ENCODE measurements at places on chromosomes 3 and 15.

GRCh38 chr15:39644136-39644535 lies 63.3 kb downstream of the THBS1 start:
- H3K4me1 ChIP-seq: peaks cover 33% of the 10 kb centered on the region
- no peak for DNase-seq
- H3K4me3 ChIP-seq: no peak overlapping the region
- no peaks in the 10 kb centered on the region for H3K36me3 ChIP-seq
- H3K27ac ChIP-seq: no peak overlapping the region

GRCh38 chr15:88090481-88091011 lies 166.0 kb downstream of the NTRK3 start:
- no peaks in the 10 kb centered on the region for H3K36me3 ChIP-seq
- no peak overlapping the region for H3K27ac ChIP-seq
- no peak for DNase-seq
- H3K27me3 ChIP-seq: no peaks in the 10 kb centered on the region
- H3K4me3 ChIP-seq: no peak overlapping the region
- no peaks in the 10 kb centered on the region for H3K4me1 ChIP-seq

- DNase-seq: no peak
- H3K36me3 ChIP-seq: no peaks in the 10 kb centered on the region
- H3K27ac ChIP-seq: no peak overlapping the region
- H3K4me3 ChIP-seq: no peak overlapping the region
- H3K27me3 ChIP-seq: no peaks in the 10 kb centered on the region
Measured at GRCh38 chr3:16124636-16125035, 49.8 kb upstream of the GALNT15 start.

DNA sequence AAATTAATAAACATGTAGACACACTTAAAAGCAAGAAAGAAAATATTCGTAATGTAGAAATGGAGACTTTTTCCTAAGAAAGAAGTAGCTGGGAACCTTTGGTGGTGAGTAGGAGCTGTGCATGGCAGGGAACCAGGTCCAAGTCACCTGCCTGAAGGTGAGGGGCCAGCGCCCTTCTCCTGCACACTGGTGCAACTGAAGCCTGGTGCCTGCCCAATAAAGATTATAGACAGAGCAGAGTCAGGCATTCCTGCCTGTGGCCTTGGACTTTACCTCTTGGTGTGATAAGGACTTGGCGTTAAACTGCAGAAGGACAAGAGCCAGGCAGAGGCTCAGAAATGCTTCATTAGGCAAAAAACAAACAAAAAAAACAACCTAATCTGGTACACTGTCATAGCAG lies 14.2 kb downstream of the CFAP91 start:
- no peak overlapping the region for H3K4me3 ChIP-seq
- H3K4me1 ChIP-seq: no peaks in the 10 kb centered on the region
- H3K36me3 ChIP-seq: no peaks in the 10 kb centered on the region
- DNase-seq: no peak
- no peak overlapping the region for H3K27ac ChIP-seq

DNA sequence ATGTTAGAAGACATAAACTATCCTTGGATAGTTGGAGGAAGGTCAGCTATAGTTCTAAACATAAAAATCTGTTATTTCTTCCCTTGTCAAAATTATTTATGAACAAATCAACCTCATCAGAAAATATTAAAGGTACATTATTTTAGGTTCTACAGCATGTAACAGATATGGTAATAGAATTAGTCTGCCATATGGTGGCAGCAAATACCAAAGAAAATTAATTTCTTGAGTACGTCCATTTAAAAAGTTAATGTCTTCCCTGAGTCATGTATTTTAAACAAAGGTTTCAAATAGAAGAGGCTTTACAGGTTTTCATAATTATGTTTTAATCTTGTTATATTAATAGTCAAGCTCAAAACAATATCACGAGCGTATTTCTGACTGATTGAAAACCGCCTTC lies 17.9 kb upstream of the ANKRD28 start:
- no peak for DNase-seq
- no peaks in the 10 kb centered on the region for H3K36me3 ChIP-seq
- no peak overlapping the region for H3K27ac ChIP-seq
- H3K27me3 ChIP-seq: no peaks in the 10 kb centered on the region
- no peaks in the 10 kb centered on the region for H3K4me1 ChIP-seq
- no peak overlapping the region for H3K4me3 ChIP-seq

GRCh38 chr3:187021748-187022402 lies 91.5 kb downstream of the ST6GAL1 start:
- no peak overlapping the region for H3K27ac ChIP-seq
- no peak for DNase-seq
- no peaks in the 10 kb centered on the region for H3K36me3 ChIP-seq
- no peaks in the 10 kb centered on the region for H3K27me3 ChIP-seq
- H3K4me1 ChIP-seq: no peaks in the 10 kb centered on the region

- H3K36me3 ChIP-seq: no peaks in the 10 kb centered on the region
- no peak overlapping the region for H3K4me3 ChIP-seq
- H3K27ac ChIP-seq: no peak overlapping the region
- peaks cover 28% of the 10 kb centered on the region for H3K4me1 ChIP-seq
- no peak for DNase-seq
- peaks cover 65% of the 10 kb centered on the region for H3K27me3 ChIP-seq
Measured at GRCh38 chr3:32819551-32820348, 2.0 kb downstream of the TRIM71 start.

DNA sequence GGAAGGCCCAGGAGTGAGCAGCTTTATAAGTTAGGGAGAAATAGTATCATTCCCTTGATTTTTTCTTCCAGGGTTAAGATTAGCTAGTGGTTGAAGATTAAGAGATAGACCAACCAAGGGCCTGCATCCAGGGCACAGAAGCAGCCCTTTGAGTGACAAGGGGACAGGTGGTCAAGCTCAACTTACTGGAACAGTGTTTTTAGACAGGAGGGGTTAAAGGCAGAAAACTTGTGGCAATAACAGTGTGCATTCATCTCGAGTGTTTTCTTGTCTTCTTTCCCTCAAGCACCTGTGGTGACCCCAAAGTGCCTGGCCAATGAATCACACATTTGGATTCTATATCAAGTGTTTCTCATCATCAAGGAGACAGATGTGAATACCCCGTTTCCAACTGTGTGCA lies 267.5 kb downstream of the PDCD6IP start:
- H3K4me1 ChIP-seq: no peaks in the 10 kb centered on the region
- no peaks in the 10 kb centered on the region for H3K36me3 ChIP-seq
- H3K4me3 ChIP-seq: no peak overlapping the region
- DNase-seq: no peak

DNA sequence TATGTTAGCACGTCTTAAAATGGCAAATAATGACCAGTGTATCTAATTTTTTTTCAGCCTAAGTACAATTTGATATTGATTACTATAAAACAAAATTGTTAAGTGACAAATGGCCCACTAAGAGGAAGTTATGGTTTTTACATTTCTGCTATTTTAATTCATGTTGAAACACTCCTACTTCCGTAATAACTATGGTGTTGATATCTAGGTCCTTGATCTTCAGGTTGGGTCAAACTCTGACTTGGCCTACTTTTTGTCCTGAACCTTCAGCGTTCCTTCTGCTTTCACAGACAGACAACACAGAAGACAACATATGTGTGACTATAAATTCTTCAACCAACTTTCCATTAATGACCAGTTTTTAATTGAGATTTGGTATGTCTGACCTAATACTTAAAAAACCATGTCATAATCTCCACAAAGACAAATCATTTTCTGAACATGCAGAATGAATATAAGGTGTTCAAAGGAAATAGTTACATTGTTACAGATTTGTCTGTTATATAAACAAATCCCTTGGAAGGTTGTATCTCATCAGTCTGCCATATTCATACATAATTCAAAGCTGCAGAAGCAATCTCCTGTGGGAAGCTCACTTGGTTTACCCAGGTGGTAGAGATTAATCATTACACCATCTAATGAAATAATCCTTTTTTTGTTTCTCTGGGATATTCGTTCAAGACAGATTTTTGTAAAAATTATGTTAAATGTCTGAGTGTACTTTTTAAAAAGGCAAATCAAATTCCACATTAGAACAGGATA lies 92.1 kb upstream of the TSPAN3 start:
- peaks cover 17% of the 10 kb centered on the region for H3K4me1 ChIP-seq
- H3K27me3 ChIP-seq: no peaks in the 10 kb centered on the region
- no peak overlapping the region for H3K27ac ChIP-seq
- no peak for DNase-seq
- H3K4me3 ChIP-seq: no peak overlapping the region
- no peaks in the 10 kb centered on the region for H3K36me3 ChIP-seq

DNA sequence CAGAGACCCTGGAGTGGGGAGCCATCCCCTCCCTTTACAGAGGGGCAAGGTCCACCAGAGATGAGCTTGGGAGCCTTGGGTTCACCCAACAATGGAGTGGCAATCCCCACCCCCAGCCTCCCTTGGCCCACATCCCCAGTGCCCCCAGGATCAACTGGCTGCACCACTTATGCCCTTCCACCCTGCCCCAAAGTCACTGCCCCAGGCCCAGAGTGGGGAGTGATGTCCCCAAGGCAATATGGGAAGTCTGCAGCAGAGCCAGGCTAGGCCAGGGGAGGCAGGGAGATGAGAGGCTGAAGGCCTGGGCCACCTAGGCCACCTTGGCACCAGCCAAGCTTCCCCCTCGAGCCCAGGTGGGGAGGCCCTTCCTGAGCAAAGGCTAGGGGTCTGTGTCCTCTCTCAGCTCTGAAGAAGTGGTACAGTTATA lies 145.5 kb downstream of the SMAD6 start:
- H3K36me3 ChIP-seq: no peaks in the 10 kb centered on the region
- no peak overlapping the region for H3K27ac ChIP-seq
- H3K4me1 ChIP-seq: peaks cover 28% of the 10 kb centered on the region
- H3K27me3 ChIP-seq: no peaks in the 10 kb centered on the region
- no peak for DNase-seq

GRCh38 chr3:40128166-40128565 lies 181.3 kb upstream of the EIF1B start:
- H3K36me3 ChIP-seq: no peaks in the 10 kb centered on the region
- no peak overlapping the region for H3K4me3 ChIP-seq
- no peaks in the 10 kb centered on the region for H3K27me3 ChIP-seq
- H3K4me1 ChIP-seq: no peaks in the 10 kb centered on the region
- DNase-seq: no peak

- peaks cover 28% of the 10 kb centered on the region for H3K36me3 ChIP-seq
- no peaks in the 10 kb centered on the region for H3K27me3 ChIP-seq
- no peak overlapping the region for H3K4me3 ChIP-seq
Measured at GRCh38 chr15:40999190-40999589, 45.9 kb downstream of the CHAC1 start.

DNA sequence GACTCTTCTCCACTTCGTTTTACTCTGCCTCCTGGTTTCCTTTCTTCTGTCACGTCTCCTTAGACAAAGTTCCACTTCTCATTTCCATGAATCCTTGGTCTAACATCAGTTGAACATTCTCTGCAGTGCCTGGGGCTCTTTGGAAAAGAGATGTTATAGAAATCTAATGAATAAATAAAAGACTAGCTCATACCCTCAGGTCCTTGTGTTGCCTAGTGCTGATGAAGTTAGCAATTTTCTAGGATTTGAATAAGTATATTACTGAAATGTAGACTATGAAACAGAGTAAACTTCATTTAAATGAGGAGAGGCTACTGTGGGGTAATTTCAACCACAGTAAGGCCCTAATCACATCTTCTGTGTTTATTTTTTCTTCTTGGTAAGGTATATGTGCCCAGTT lies 146.9 kb upstream of the CADPS start:
- H3K4me3 ChIP-seq: no peak overlapping the region
- H3K27ac ChIP-seq: no peak overlapping the region
- no peaks in the 10 kb centered on the region for H3K36me3 ChIP-seq
- no peaks in the 10 kb centered on the region for H3K27me3 ChIP-seq
- no peak for DNase-seq
- H3K4me1 ChIP-seq: no peaks in the 10 kb centered on the region
